ENCODE measurements at places on chromosomes 6 and 20.

DNA sequence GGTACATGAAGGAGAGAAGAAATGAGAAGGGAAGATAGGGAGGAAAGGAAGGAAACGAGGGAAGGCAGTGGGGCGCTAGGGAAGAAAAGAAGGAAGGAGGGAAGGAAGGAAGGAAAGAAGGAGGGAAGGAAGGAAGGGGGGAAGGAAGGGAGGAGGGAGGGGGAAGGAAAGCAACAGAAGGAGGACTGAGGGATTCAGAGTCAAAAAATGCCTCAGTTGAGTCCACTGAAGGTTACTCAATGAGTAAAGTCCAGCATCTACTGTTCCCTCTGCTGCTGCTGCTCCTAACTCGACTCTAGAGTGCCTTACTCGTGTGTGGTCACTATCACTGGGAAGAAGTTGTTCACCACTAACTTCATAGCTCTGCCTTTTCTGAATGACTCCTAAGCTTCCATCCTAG is 33.8 kb downstream of the PHACTR1 start:
- no peak for DNase-seq

DNA sequence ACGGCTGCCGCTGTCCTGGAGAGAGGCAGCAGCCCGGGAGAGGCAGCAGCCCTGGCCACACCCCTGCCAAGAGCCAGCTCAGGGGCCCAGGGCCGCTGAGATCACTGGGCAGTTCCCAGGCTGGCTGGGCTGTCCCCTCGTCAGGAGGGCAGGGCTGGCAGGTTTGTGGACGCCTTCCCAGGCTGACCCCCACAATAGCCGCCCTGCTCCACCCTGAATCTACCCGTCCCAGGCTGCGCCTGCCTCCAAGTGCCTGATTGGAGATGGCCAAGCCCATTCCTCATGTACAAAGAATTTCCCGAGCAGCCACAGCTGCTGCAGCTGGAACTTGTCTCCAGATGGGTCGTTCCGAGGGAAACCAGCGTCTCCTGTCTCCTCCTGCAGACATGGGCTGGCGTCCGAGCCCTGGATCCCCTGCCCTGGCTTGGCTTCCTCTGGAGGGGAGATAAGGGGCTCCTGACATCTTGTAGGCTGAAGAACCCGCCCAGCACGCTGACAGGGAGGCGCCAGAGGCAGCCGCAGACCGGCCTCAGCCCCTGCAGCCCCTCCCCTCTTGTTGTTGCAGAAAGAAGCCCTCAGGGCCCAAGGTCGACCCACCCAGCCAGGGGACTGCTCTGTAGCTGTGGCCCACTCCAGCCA is 9.4 kb upstream of the GATA5 start:
- no peak for DNase-seq

GRCh38 chr6:1770435-1770843 is 160.7 kb downstream of the FOXC1 start:
- DNase-seq: peak; percentile 71

- no peak for DNase-seq
Measured at GRCh38 chr6:39952167-39952566, 17.9 kb upstream of the MOCS1 start.

DNA sequence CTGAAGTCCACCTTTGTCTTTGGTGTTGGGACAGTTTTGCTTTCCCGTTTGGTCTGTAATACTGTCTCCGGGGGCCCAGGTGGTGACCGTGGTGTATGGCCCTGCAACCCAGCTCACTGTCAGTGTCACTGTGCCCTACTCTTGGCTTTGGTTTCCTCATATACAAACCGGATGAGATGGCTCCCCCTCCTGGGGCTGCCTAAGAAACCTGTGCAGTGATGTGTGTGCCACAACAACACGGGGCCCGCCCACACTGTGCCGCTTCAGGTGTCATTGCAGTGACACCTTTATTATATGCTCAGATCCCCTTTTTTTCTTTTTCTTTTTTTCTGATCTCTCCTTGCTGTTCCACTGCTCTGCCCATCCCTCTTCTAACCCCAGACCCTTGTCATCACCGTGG is 73.9 kb downstream of the RAMACL start:
- DNase-seq: no peak

DNA sequence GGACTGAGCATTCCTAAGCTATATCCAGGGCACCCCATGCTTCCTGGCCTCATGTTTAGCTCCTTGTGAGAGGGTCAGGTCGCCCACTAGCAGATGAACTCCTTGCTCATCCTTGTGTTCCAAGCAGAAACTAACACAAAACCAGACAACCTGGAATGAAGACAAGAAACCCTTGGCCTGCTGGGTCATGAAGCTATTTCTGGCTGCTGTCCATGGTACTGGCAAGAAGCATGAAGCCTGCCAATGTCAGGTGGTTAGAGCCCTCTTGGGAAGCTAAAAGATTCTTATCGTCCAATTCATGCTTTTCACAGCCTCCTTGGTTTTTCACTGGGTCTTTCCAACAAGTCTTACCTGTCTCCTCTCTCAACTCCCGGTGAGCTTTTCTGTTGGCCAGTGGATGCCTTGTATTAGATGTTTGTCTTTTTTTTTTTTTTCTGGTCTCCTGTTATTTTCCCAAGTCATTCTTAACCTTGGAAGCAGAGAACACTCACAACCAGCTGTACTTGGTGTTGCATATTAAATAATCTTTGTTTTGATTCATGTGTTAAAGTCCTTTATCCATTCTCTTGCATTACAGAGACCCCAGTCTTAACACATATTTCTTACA is 180.3 kb downstream of the ANKRD60 start:
- DNase-seq: peak; percentile 19

- no peak for DNase-seq
Measured at GRCh38 chr20:18103497-18103896, 34.2 kb upstream of the KAT14 start.

- no peak for DNase-seq
Measured at GRCh38 chr6:99334526-99335127, 14.8 kb downstream of the FAXC start.
